Activated CD4-positive, alpha-beta T cell treated with anti-CD3 and anti-CD28 coated beads for 48 hours (primary cell): ENCODE measurements at places on chromosomes 3 and 15.

DNA sequence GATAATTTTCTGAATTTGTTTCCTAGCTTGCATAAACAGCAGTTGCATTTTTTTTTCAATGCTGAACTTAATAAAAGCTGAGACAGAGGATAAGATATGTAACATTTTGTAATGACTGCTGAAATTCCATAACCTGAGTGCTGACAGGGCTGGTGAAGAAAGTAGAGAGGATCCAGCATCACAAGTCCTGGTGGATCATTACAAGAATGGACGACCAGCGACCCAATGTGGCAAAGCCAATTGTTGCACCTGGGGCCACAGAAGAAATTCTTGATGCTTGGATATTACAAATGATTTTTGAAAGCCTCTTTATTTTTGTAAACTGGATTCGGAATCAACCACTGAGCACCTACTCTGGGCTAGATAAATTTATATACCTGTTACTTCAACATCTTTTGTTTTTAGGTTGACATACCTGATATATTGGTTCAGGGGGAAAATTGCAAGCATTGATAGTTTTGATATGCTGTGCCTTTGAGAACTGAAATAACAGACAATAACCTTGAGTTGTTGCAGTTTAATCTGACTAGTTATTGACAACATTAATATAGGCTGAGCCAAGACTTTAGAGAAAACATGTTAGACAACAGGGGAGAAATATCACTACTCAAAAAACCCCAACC, 3.9 kb upstream of the ACTL6A start:
- DNase-seq, result peak; percentile 66

DNA sequence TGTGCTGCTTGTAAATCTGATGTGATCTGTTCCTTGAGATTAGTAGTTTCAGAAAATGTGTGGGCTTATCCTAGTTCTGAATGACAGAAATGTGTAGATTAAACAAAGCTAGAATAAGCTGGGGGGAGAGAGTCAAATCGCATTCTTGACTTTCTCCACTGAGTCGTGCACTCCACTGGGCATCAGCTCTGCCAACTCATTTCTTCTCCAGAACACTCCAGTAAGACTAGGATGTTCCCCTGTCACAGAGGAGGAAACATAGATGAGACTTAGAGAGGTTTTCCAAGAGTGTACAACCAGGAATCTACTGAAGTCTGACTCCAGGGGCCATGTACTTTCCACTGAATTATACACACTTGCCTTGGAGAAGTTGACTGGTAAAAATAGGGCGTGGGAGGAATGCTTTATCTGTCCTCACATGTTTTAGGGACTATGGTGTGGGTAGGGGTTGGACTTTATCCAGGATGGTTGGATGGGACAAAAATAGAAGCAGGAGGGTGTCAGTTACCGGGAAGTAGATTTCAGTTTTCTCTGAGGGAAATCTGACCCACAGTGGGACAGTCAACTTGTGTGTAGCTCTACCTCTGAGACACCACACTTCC, 298.2 kb downstream of the UBE2E2 start:
- no peak for DNase-seq

DNA sequence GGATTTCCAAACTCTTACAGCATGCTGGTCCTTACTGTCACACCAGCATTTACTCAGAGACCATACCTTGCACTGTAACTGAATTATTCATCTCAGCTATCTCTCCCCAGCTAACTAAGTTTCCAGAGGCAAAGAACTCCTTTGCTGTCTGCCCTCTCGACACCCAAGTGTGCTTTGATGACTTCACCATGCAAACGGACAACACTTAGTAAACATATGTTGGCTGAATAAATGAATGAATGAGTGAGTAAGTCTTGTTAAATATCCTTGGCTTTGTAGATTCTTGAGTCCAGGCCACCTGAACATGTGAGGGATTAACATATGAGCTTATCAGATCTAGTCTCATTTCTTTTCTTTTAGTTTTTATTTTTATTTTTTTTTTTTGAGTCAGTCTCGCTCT, 138.2 kb downstream of the PLD1 start:
- no peak for DNase-seq

DNA sequence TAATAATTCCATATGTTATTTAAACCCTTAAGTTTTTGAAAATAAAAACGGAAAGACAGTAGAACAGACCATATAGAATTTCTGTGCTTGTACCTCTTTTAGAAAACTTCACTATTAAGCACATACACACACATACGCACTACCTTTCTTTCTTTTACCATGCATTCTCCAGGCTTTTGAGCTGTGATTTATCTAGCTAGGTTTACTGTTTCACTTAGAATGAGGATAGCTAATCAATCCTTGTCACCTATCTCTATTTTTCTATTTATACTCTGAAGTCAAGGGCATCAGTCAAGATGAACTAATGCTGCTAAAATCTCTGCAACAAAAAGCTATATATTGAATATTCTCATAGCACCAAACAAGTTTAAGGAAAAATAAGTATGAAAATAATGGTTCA, 43.2 kb downstream of the GOLIM4 start:
- no peak for DNase-seq

- no peak for DNase-seq
Measured at GRCh38 chr3:142817897-142818296, 71.0 kb downstream of the PCOLCE2 start.

- peak; percentile 31 for DNase-seq
Measured at GRCh38 chr15:43954181-43954621, 127.4 kb downstream of the WDR76 start.

DNA sequence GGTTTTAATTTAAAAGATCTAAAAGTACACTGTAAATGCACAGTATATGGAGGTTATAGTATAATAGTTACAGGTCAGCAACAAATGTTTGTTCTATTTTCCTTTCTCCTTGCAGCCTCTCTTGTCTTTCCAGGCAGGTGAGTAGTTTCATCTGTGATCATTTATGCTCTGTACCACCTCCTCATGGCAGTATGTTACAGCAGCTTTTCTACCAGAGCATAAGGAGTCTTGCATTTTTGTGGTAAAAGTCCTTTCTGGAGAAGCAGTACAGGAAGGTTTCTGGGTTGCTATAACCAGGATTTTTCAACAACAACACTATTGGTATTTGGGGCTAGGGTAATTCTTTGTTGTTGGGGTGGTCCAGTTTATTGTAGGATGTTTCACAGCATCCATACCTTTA, 59.5 kb downstream of the ZNF609 start:
- DNase-seq, result no peak

DNA sequence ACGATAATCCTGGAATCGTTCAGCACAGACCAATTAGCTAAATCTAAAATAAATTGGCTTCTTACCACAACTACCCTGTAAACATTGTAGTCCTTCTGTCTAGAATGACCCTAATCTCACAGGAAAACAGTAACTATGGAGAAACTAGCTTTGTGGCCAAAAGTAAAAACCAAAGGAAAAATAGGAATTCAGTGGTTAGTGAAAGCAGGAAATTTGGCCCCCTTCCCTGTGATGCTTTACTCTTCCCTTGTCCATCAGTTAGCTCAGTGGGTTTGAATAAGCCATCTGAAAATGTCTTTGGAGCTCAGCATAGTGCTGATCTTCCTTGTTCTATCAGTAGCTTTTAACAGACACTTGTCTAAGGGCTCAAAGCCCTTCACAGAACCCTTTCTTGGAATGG, 1.6 kb downstream of the NMD3 start:
- DNase-seq, result no peak

GRCh38 chr15:81596159-81596865, 222.3 kb upstream of the TMC3 start:
- no peak for DNase-seq

- no peak for DNase-seq
Measured at GRCh38 chr15:93495799-93496637, 407.0 kb upstream of the RGMA start.
